ENCODE measurements at places on chromosomes 7 and 10. TPM values are rescaled to one million over a fixed set of nuclear protein-coding genes. Genes with fewer than 3 reads are reported as not detected.

DNA sequence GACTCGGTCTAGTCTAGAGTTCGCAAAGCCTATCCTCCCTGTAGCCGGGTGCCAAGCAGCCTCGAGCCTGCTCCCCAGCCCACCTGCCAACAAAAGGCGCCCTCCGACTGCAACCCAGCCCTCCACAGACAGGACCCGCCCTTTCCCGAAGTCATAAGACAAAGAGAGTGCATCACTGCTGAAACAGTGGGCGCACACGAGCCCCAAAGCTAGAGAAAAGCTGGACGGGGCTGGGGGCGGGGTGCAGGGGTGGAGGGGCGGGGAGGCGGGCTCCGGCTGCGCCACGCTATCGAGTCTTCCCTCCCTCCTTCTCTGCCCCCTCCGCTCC, 622 bp upstream of the COL1A2 start:
- no peak for ATAC-seq

- no peak for ATAC-seq
These were observed 125.6 kb upstream of the TBX20 start for GRCh38 chr7:35379481-35379880.

DNA sequence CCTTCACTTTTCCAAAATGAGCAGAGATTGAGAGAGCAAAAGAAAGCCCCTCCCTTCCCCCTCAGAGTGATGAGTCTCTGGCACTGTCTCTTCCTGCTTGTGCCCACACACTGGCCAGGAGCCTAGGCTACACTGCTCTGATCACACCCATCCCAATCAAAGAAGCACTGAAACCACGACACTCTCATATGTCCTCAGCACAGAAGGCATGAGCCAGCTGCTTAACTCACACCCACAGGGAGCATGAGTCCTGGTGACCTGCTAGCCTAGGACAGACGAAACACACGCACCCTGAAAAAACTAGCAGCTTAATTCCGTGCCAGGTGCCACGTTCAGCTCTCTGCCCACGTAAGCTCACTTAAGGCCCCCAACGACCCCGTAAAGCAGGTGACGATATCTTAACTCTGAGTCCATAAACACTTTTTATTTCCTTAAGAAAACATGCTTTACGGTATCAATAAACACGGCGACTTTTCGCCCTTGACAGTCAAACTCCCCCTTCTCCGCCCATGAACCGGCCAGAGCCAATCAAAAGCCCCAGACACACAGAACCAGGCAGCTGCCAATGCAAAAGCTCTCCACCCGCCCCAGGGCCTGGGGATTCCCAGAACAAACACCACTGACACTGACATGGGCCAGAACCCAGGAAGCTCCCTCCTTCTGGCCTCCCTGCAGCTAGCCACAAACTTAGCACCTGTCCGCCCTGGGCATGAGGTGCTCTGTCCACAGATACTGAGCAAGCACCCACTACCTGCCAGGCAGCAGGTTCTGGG, 69.0 kb downstream of the TNRC18 start:
- no peak for ATAC-seq

GRCh38 chr7:154684666-154685563, 318.0 kb downstream of the PAXIP1 start:
- no peak for ATAC-seq

OR2A5 gene
- not detected for total RNA-seq

All from activated T-helper 17 cell treated with anti-CD3 and anti-CD28 coated beads, Interleukin-2, amount 50 U/mL, for 72 hours (primary cell).